ENCODE measurements at places on chromosomes 5 and 9. TPM values are rescaled to one million over a fixed set of nuclear protein-coding genes. Genes with fewer than 3 reads are reported as not detected.

- no peak for DNase-seq
These were observed 145.3 kb downstream of the PLK2 start for GRCh38 chr5:58314356-58315210.

- DNase-seq = no peak
These were observed 101.8 kb downstream of the PCSK1 start for GRCh38 chr5:96331210-96331609.

- DNase-seq = no peak
These were observed 13.6 kb upstream of the VDAC1 start for GRCh38 chr5:134018154-134018985.

DNA sequence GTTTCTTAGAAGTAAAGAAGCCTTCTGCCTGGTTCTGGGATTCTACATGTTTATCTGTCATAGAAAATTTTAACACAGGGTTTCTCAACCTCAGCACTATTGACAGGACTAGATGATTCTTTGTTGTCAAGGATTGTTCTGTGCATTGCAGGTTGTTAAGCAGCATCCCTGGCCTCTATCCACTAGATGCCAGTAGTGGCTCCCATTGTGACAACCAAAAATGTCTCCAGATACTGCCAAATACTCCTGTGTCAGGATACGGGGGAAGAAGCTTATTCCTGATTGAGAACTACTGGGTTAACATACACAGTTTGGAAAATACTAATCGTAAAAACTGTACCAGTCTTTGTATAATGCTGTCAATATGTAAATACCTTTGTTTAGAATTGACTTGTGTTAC, 167.1 kb downstream of the NIPBL start:
- no peak for DNase-seq

DNA sequence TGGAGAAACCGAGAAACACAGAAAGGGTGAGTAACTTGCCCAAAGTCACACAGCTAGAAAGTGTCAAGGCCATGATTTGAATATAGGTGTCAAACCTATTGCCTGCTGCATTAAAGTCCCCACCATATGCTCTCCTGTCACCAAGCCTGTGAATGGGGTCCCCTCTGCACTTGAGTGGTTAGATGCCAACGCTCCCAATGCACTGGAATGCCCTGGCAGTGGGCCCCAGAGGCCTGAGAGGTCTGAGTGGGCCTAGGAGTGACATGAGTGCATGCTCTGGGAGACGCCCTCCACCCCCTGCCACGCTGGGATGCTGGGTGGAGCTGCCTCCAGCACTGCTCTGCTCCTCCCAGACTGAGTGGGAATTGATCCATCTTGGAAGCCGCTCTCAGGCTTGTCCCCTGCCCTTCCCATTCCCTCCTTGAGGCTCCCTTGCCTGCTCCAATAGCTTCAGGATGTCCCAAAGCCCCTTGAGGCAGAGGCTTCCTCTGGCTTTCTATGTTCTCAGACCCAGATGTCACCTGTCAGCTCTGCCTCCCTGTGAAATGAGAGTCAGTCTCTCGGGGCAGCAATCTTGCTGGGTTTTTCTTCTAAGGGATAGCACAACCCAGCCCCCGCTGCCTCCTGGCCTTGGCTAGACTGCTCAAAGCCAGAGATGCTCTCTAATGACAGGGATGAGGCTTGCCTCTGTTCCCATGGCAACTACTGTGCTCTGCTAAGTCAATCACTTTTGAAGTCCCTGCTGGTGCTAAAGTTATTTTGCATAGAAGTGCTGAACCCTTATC, 6.6 kb upstream of the ARSI start:
- DNase-seq = no peak

DNA sequence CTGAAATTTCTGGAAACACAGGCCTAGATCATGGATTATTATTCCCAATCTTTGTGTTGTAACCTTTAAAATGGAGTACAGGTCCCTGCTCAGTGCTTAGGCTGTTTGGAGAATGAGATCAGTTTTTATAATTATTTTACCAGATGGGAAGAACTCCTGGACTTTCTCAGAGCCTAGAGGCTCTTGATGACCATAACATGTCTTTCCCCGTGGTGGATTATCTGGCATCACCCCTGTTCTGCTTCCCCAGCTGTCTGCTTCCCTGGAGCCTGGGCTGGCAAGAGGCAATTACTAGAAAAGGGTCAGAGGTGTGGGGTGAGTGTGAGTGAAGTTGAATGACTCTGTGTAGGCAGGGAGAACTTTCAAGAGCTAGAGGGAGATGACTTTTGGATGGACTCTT, 143.0 kb downstream of the CARTPT start:
- no peak for DNase-seq

AK8 gene
- total RNA-seq = not detected

- DNase-seq = peak; percentile 12
These were observed 25.8 kb downstream of the CDC25C start for GRCh38 chr5:138305797-138306196.

CA9 gene
- 0.52 TPM for total RNA-seq

- no peak for DNase-seq
These were observed 160.1 kb upstream of the SPRY4 start for GRCh38 chr5:142484821-142485387.

DNA sequence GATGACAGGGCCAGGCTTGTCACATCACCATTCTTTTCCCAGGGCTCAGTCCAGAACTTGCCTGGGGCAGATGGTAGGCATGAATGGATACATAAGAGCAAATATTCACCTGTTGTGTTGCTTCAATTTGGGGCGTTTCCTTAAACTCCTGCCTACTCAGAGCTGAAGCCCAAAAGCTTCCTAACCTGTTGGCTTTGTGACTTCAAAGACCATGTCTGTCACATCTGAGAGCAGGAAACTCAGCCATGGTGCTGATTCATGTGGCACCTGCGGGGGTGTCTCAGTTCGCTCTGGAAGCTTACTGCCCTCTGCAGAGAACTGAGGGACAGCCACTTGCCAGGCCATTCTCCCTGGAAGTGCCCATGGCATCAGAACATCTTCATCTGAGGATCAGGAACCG, 246.6 kb downstream of the HSPA4 start:
- peak; percentile 71 for DNase-seq

NR2F1 gene
- not detected for total RNA-seq

ST8SIA4 gene
- total RNA-seq = 11.2 TPM

DNA sequence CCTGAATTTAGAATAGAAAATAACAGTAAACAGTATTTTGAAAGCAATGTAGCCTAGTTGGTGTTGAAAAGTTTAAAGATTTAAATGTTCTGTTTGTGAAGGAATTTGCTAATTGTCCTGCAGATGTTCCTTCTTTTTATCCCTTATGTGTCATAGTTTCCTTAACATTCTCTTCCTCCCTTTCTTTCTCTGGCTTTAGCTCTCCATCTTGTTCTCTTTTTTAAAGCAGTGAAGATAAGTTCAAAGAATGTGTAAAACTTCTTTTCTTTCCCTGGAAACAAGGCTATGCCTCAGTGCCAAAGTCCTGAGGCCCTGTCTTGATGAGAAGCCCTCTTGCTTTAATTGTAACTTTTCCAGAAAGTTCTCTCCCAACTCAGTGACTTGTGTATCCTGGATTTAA, 24.4 kb upstream of the GAS1 start:
- no peak for DNase-seq

DNA sequence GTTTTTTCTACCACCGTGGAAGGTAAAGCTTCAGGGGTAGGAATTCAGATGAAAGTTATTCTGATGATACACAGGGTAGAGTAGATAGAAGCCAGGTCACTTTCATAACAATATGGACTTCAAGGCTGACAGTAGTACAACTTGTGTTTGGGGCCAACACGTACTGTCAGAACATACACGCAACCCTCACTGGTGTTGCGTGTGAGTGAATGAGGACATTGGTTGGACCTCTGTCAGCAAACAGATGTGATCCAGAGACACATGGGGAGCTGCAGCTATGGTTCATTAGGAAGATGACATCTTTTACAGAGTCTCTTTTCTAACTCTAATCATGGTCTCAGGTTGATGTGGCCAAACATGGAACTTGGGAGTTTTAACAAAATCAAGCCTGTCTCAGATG, 70.1 kb upstream of the MOCS2 start:
- no peak for DNase-seq

DNA sequence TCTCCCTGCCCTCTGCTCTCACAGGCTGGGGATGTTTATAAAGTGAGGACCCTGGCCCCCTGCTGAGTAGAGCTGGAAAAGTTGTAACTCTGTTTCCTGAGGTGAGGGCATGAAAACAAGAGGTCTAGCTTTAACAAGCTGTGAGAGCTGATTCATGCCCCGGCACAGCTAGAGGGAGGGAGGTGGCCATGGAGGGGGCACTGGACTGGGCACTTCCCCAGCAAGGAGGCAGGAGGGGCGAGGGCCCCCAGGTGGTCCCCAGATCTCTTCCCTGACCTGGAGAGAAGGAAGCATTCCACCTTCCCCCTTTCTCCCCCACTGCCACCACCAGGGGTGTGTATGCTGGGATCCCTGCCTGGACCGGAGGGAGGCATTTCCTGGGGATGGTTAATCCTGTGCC, at the start of gene MSMP:
MSMP (minus strand) TSS at position 13 of the 400 bp plus-strand sequence. CDS start 147 bp downstream, outside the sequence.
- DNase-seq = no peak

All from activated naive CD4-positive, alpha-beta T cell treated with anti-CD3 and anti-CD28 coated beads for 36 hours (primary cell).